ENCODE measurements at places on chromosomes 7 and 10.

- DNase-seq = no peak
These were observed 34.2 kb upstream of the XRCC2 start for GRCh38 chr7:152710153-152710442.

DNA sequence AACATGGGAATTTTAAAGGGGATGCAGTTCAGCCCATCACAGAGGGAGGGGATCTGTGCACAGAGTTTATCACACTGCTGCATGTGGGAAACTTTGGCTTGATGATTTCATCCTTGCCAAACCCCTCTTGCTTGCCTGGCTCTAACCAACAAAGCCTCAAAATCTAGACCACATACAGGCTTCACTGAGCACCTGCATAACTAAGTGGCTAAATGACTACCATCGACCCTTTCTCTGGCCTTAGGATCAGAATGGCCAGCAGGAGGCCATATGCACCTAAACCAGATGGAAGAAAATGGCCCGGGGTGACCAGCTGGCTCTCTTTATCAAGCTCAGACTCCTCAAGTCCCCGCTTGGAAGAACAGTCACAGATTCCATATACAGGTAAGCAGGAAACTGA is 15.6 kb upstream of the ZNF25 start:
- DNase-seq = no peak

DNA sequence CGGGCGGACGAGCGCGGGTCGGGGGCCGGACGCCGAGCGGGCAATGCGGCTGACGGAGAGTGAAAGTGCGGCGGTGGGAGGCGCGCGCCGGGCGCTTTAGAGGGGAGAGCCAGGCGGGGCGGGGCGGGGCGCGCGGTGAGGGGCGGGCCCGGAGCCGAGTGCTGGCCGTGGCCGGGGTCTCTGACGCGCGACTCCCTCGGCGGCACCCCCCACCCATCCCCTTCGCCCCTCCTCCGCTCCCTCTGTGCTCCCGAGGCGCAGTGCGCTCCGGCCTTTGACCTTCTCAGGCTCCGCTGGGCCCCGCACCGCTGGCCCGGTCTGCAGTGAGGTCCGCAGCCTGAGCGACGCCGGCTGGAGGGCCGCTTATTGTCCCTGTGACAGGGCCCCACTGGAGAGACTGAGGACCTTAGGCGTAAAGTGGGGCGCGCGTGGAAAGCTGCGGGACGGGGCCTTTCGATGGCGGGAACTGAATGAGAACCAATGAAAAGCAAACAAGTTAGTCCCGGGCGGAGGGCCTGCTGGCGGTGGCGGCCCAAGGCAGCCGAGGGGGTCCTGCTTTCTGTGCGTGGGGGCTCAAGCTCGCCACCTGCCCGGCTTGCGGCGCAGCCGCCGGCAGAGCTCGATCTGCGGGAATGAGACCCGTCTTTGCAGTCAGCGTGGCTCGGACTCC is at the start of gene CXCL12:
Gene CXCL12, minus strand, starts transcription at position 72 of the 670 bp plus-strand sequence. CDS start 92 bp downstream, outside the sequence.
- no peak for DNase-seq

- peak; percentile 44 for DNase-seq
These were observed 11.8 kb downstream of the NT5C2 start for GRCh38 chr10:103181244-103181643.

DNA sequence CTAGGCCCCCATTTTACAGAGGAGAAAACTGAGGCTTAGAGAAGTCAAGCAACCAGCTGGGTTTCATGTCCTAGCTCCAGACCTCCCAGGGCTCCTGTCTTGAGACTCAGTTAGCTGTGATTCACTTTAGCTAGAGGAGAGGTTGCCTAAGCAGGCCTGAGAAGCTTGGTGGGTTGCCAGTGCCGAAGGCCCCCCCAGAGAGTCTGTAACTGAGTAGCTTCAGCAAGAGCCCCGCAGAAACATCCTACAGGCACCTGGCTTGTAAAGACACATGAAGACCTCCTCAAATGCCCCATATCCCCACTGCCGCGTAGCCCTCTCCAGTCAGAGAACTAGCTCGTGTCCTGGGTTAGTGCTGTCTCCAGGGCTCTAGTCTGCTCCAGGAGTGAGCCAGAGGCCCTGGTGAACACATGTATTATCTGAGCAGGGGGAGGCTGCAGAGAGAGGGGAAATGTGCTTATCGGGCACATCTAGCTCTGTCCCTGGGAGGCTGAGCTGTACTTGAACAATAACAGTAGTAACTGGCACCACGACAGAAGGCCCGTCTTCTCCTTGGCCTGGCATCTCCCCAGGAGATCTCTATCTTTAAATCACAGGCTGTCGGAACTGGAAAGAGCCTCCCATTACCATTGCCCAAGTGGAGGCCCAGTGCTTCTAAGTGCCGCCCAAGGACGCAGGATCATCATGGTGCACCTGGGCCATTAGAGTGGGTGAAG is 28.9 kb downstream of the UNC5B start:
- no peak for DNase-seq

GRCh38 chr7:171364-171904 is 20.9 kb upstream of the FAM20C start:
- peak; percentile 10 for DNase-seq

DNA sequence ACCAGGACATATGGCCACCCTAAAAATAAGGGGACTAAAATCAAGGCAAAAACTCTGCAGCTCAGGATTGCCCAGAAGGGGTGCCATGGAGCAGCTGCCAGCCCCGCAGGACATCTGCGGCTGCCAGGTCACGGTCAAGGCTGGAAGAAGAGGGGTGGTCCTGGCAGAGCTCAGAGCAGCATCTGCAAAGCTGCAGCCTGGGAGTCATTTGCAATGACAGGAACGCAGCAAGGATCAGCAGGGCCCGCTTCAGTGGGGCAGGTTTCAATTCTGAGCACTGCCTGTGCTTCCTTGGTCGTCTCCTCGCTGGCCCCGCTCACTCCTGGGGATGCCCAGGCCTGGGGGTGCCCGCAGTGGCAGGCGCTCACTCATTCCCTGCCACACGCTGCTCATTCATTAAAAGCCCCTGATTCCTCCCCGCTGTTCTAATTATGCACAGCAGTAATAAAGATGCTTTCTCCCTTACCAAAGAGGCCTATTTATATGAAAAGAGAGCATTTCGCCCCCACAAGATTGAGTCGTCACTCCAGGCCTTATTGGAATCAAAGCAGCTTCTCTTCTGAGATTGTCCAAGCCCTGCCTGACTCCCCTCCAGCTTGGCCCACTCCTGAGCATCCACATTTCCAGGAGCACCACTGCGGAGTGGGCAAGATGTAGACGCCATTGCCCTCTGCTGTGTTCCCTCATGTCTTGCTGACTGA is 4.6 kb downstream of the HSPA12A start:
- DNase-seq = no peak

- peak; percentile 43 for DNase-seq
These were observed 412 bp downstream of the PIP4K2A start for GRCh38 chr10:22713853-22714478.

DNA sequence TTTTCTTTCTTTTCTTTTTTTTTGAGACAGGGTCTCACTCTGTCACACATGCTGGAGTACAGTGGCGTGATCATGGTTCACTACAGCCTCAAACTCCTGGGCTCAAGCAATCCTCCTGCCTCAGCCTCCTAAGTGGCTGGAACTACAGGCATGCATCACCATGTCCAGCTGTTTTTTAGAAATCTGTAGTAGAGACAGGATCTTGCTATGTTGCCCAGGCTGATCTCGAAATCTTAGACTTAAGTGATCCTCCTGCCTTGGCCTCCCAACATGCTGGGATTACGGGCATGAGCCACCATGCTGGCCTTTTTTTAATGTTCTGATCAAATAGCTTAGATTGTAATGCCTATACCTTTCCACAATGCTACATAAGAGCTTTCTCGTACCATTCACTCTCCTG is 107.0 kb upstream of the KCTD7 start:
- no peak for DNase-seq

GRCh38 chr10:124596962-124597845 is 135.6 kb downstream of the LHPP start:
- DNase-seq = peak; percentile 15

- DNase-seq = no peak
These were observed 34.2 kb downstream of the PDGFA start for GRCh38 chr7:485188-486081.

DNA sequence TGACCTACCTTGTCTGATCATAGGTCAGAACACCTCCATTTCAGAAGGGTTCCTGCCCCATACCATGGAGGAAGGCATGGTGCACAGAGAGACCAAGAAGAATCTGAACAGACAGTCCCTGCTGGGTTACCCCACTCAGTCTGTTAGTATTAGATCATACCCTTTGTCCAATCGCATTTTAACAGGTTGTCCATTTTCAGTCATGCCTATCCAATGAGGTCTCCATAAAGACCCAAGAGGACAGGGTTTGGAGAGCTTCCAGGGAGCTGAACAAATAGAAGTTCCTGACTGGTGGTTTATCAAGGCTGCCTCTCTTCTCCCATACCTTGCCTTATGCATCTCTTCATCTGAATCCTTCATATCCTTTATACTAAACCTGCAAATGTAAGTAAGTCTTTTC is 21.2 kb upstream of the SLC16A12 start:
- DNase-seq = no peak

- DNase-seq = no peak
These were observed 14.7 kb downstream of the EBF3 start for GRCh38 chr10:129949411-129949810.

DNA sequence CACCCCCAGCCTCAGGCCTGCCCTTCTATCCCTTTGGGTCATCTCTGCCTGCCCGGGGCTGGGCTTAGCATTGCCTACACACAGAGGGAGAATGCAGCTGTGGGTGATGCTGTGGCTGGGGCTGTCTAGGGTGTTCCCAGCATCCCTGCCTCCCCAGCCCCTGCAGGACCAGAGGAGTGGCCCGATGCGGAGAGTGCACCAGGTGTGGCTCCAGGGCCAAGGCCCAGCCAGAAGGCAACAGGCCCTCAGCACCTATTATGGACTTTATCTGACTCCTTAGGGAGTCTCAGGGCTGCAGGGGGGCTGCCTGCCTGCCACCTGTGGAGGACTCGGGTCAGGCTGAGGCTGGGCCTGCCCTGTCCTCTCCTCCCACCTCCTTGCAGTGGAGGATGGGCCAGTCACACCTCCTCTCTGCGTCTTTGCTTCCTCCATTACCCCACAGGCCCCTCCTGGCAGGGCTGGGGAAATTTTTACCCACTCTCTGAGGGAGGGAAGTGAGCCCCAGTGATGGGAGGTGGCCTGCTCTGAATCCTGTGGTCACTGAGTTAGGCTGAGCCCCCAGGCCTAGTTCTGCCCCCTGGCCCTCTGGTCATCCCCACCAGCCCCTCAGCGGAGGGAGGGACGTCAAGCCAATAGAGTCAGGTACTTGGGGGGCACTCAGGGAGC is 92.9 kb upstream of the PCBD1 start:
- no peak for DNase-seq

DNA sequence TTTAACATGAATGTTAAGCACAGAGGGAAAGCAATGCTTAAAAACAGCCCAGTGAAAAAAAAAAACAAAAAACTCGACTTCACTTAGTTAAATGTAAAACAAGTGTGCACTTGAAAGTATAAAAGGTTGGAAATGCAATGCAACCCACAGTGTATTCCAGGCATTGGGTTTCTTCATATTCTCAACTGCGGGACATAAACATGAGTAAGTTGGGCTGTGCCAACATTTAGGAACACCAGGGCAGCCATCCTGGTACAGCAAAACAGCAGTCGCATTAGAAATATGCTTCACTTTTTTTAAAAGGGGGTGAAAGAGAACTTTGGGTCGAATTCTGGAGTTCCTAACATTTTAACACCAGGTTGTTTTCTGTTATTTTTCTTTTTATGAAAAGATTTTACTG is 937 bp downstream of the STEAP1 start:
- DNase-seq = no peak

GRCh38 chr7:50664461-50664922 is 99.3 kb upstream of the DDC start:
- DNase-seq = no peak

GRCh38 chr7:127708788-127709187 is 56.8 kb downstream of the SND1 start:
- DNase-seq = peak; percentile 65

DNA sequence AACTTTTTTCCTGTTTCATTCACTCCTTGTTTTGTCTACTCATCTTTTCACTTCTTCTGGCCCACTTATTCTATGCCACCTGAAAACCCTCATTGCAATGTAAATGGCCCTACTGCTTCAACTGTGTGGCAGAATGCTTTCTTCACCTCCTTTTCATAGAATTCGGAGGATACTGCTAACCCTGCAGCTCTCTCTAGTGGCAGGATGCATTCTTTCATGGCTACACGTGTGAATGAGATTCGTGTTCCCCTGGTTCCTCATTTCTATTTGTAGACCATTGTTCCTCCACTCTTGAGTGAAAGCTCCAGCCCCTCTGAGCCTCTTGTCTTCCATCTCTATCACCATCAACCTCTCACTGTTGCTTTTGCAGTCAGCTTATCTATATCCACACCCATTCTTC is 20.9 kb upstream of the CYP26C1 start:
- no peak for DNase-seq

GRCh38 chr10:88466786-88467185 is 116.3 kb downstream of the RNLS start:
- no peak for DNase-seq

DNA sequence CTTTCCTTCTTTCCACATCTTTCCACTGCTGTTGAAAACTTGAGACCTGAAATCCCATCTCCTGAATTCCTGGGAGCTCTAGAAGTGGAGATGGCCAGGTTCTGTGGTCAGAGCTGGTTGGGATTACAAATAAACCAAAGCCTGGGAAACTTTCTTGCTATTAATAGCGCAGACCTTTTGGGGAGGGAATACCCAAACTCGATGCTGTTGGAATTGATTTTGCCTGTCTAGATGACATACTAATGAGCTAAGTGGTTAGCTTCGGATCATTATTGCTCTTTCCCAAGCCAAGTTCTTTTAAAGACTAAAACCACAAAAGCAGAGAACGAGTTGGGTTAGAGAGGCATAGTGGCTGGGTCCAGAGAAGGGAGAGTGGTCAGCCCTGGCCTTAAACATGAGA is 76.6 kb downstream of the TCF7L2 start:
- no peak for DNase-seq

DNA sequence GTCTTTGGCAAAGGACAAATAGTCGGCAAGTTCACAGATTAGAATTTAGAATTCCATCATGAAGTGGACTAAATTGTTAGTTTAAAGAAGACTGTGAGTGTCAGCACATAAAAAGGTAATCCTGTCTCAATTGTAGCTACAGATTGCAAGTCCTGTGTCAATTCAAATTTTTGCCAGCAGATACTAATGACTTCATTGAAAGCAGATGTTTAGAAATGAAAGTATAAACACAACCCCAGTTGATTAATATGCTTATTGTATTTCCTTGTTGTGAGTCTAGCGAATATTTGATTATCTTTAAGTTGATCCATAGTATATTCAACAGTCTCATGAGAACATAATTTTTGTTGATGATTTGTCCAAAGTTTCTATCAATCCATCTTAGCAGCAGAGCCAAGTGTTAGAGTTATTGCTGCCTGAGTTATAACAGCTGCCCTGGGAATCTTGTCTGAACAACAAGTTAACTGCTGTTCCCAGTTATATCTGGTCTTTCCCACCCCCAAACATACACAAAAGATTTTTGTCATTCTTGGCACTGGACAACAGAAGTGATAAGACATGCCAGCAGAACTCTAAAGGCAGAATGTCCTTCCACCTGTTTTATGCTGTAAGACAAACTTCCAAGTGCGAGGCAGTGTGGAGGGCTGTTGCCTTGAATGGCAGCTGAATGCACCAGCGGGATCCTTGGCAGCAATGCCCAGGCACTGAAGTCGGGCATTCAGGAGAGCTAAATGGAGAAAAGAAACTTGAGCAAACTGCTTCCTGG is 21.3 kb upstream of the HERPUD2 start:
- no peak for DNase-seq

- DNase-seq = no peak
These were observed 304.5 kb upstream of the LRRN3 start for GRCh38 chr7:110786328-110786965.

All from CD4-positive, alpha-beta T cell treated with Interleukin-15 for 1 hour (primary cell).